ENCODE measurements at places on chromosomes 16 and 17.

DNA sequence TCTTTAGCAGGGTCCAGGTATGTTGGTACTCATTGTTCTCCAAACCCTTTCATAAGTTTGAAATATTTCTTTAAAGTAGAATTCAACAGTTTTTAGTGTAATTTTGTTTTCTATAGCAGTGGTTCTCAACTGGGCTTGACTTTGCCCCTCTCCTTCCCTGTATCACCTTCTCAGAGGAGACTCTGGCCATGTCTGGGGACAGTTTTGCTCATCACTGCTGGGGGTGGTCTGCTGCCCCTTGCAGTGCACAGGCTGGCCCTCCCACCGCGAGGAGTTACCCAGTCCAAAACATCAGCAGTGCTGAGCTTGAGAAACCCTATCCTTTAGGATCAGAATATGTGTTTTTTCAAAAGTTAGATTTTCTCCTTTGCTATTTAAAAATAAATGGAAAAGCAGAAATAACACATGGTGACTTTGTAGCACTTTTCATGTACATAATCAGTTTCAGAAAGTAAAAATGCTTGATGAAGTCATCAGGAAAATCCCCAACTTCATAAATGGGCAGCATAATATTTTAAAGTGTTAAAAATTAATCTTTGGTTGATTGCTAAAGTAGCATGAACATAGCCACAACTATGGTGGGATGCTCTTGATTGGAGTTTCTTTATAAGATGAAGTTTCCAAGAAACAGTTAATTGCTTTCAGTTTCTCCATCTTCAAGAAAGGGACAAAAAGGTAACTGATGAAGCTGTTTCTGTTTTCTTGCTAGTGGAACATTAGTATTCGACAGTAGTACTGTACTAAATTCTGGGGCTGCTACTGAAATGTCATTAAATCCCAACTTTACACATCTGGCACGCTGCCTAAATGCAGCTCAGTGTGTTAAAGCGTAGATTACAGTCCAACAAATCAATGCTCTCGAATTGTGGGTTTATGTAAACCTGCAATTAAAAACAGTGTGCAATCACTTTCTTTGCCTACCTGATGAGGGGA, 70.3 kb downstream of the NETO2 start:
- DNase-seq: no peak

DNA sequence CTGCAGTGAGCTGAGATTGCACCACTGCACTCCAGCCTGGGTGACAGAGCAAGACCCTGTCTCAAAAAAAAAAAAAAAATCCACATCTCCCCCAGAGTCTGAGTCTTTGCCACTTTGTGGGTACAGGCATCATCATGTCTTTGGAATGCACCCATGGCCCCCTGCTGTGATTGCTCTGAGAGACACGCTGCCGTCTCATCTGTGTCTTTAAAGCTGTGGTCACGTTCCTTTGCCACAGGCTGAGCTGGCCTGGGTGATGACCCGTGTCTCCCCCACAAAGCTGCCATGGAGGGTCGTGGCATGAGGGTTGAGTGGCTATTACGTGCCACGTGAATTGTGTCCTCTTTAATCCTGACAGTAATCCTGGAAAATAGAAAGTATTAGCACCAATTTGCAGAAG, 20.2 kb downstream of the CRISPLD2 start:
- DNase-seq: no peak

GRCh38 chr17:13735444-13735843, 133.7 kb upstream of the HS3ST3A1 start:
- no peak for DNase-seq

DNA sequence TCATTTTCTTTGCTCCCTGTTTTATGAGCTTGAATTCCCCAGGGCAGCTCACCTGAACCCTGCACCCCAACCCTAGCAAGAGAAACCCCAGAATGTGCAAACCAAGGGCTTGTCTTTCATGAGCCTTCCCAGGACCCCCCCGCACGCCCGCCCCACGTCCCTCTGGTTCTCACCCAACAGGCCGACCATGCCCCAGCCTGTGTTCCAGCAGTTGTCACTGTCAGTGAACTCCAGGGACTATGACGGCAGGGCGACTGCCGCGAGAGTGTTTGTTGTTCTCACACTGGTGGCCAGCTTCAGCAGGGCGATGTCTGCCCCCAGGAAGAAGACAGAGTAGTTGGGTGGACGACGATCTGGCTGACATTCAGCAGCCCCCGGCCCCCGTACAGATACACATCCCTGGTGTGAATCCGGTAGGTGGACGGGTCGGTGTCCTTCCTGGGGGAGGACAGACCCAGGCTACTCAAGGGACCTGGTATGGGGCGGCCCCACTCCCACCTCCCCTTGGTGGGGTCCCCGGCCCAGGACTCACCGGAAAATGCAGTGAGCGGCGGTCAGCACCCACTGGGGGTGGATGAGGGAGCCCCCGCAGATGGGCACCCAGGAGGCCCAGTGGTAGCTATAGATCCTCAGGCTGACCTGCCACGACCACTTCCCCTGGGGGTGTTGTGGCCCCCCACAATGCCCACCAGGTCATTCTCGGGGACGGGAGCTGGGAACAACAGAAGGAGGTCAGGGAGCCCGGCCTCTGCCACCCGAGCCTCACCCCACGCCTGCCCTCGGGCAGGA, 20.1 kb downstream of the TPSD1 start:
- DNase-seq: no peak

- no peak for DNase-seq
Observed at GRCh38 chr17:80262775-80263244, 2.2 kb downstream of the RNF213 start.

DNA sequence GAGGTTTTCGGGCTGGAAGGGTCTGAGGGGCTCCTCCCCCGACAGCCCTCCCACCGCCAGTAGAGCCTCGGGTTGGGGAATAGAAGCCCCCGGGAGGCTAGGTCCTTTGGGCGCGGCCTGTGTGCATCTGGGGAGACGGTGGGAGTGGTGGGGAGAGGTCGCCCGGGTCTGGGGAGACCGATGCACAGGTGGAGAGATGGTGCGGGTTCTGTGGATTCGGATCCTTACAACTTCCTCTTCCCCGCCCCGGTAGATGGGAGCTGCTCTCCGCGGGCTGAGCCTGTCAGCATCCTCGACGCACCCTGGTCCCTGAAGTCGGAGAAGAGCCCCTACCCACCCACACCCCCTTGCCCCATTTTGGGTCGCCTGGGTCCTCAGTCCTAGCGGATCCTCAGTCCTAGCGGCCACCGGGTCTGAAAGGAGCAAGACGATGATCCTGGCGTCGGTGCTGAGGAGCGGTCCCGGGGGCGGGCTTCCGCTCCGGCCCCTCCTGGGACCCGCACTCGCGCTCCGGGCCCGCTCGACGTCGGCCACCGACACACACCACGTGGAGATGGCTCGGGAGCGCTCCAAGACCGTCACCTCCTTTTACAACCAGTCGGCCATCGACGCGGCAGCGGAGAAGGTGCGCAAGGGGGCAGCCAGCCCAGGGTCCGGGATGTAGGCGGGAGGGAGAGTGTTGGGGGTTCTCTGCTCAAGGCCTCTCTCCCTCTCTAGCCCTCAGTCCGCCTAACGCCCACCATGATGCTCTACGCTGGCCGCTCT, 790 bp downstream of the BCKDK start:
- no peak for DNase-seq

GRCh38 chr17:1890758-1891450, 61.1 kb downstream of the RPA1 start:
- DNase-seq: no peak

DNA sequence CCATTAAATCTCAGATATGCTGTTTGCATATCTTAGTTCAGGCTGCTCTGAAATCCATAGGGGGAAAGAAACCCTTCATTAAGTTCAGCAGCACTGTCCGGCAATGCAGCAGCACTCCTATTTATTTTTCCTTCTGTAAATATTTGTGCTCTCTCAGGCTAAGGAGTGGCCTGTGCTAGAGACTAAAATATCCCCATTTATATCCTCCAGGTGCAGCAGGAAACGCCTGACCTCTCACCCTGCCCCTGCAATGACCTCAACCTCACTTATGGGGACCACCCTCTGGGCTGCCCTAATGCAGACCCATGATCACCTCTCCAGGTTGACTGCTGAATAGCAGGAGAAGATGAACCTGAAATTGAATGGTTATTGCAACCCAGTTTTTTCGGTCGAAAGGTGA, 165.0 kb upstream of the ELAC2 start:
- DNase-seq: no peak

GRCh38 chr16:4682084-4682591, 11.2 kb upstream of the NUDT16L1 start:
- no peak for DNase-seq

DNA sequence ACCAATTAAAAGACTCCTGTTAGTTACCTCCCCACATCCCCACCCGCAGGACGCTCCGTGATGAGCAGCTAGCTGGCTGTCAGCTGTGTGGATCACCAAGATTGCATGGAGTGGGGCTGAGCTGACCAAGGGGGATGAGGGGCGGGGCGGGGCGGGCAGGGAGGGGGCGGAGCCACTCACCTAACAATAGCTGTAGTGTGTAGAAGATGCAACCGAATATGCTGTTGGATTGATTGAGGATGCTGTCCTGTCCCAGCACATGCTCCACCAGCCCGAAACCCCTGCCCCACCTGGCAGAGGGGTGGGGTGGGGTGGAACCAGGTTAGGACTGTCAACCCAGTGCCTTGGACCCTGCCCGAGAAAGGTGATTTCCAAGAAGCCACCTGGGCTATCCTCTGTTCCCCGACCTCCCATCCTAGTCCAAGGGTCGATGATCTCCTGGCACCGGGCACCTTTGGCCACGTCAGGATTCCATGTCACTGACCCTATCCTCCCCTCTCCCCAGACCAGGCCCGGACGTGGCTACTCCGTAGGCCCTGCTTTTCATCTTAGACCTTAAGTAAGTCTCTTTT, 1.4 kb downstream of the VKORC1 start:
- DNase-seq: no peak

DNA sequence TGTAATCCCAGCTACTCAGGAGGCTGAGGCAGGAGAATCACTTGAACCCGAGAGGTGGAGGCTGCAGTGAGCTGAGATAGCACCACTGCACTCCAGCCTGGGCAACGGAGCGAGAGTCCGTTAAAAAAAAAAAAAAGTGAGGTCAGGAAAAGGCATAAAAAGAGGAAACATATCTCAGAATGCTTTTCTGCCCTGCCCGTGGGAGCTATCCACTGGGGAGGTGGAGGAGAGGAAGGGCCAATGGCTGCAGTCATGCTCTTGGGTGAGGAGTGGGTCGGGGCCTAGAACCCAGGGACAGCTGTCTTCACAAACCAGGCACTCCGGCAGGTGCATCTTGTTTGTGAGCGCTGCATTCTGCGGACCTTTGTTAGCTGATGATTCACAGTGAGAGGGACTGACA, 60.0 kb upstream of the CDC42EP4 start:
- no peak for DNase-seq

GRCh38 chr16:83516931-83517330, 290.8 kb upstream of the HSBP1 start:
- no peak for DNase-seq

DNA sequence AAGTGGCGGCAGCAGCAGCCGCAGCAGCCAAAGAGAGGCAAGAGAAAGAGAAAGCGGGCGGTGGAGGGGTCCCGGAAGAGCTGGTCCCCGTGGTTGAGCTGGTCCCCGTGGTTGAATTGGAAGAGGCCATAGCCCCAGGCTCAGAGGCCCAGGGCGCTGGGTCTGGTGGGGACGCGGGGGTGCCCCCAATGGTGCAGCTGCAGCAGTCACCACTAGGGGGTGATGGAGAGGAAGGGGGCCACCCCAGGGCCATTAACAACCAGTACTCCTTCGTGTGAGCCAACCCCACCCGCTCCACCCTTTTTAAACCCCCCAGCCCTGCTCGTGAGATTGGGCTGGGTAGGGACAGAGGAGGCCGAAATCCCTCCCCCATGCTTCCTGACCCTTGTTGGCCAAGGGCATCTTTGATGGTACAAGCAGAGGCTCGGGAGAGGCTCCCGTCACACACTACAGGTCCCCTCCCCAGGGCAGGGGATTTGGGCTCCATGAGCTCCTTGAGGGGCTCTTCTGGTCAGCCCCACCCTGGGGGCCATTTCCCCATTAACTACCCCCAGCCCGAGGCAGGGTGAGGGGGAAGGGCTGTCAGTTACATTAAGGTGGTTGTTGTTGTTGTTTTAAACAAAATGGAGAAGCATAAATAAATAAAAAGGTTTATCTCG, 4.6 kb upstream of the ATP2A1 start:
- DNase-seq: no peak

- DNase-seq: no peak
Observed at GRCh38 chr17:68707031-68707430, 105.9 kb upstream of the FAM20A start.

- DNase-seq: no peak
Observed at GRCh38 chr16:19115148-19116021, 1.6 kb downstream of the ITPRIPL2 start.

All from NCI-H187 (cell line).